ENCODE measurements at places on chromosomes 13 and 19.

DNA sequence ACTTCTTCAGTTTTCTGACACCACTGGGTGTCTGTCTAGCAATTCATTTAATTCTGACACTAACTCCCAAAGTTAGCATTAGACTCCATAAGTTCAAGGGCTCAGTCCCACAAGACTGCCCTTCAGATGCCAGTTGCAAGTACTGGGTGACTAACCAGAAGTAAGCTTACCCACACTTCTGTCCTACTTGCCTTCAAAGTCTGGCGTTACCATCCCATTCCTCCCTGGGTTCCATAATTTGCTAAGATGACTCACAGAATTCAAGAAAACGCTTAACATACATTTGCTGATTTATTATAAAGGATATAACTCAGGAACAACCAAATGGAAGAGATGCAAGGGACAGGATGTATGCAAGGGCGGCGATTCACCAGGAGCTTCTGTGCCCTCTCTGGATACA is 45.5 kb upstream of the NPAS1 start:
- no peak for DNase-seq

GRCh38 chr13:31000889-31001288 is 68.4 kb downstream of the TEX26 start:
- DNase-seq, result no peak

DNA sequence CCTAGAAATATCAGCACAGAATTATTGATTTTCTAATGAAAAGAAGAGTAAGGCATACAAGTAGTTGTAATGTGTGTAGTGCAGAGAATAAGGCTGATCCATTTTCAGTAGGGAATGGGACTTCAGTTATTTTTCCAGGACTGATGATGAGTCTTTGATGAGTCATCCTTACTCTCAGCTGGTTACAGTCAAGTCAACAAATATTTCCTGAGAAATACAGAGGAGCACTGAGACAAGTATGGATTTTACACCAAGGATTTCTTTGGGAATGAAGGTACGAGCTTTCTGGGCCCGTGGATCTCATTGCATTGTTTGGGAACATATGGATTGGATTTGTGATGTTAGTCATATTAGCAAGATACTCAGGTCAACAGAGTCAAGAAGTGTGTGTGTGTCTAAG is 502.7 kb downstream of the FGF9 start:
- no peak for DNase-seq

DNA sequence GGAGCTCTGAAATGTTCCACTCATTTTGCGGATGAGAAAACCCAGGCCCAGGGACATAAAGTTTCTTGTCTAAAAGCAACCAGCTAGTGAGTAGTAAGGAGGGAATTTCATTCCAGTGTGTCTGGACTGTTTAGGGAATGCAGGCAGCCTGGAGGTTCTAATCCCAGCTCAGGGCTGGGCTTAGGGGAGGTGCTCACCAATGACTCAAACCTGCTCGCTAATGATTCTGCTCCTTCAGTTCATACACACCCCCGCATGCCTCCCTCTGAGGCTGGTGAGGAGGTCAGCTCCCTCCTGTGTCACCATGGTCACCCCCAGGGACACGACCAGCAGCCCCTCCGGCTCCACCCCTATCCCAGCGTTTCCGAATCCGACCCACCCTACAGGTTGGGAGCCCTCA is 34.6 kb downstream of the CYP4F2 start:
- no peak for DNase-seq

DNA sequence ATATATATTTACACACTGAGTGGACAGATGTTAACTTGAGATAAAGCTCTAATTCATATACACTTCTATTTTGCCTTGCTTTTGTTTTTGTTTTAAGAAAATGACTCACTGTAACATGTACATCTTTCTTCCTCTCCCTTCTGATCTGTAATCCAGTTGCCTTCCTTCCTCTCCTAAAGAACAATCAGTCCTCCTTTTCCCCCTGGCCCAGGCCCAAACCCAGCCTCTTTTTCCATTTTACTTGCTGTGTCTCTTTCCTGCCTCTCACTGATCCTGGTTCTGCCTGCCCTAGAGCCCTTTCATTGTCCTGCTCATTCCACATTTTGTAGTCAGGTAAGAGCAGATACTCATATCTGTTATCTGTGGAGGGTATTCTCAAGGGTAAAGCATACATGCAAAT is 50.8 kb downstream of the ZAR1L start:
- no peak for DNase-seq

- no peak for DNase-seq
Observed at GRCh38 chr13:81682081-81682630, 1341.2 kb upstream of the SPRY2 start.

GRCh38 chr19:46635920-46636761 is at the start of gene GNG8:
TSS of gene GNG8 (minus strand) at chr19:46636202. CDS start at chr19:46634682, 1,520 bp downstream.
- DNase-seq, result no peak

- DNase-seq, result no peak
Observed at GRCh38 chr13:32175307-32175706, 139.9 kb downstream of the ZAR1L start.

- no peak for DNase-seq
Observed at GRCh38 chr13:73966331-73966730, 167.9 kb downstream of the KLF12 start.

DNA sequence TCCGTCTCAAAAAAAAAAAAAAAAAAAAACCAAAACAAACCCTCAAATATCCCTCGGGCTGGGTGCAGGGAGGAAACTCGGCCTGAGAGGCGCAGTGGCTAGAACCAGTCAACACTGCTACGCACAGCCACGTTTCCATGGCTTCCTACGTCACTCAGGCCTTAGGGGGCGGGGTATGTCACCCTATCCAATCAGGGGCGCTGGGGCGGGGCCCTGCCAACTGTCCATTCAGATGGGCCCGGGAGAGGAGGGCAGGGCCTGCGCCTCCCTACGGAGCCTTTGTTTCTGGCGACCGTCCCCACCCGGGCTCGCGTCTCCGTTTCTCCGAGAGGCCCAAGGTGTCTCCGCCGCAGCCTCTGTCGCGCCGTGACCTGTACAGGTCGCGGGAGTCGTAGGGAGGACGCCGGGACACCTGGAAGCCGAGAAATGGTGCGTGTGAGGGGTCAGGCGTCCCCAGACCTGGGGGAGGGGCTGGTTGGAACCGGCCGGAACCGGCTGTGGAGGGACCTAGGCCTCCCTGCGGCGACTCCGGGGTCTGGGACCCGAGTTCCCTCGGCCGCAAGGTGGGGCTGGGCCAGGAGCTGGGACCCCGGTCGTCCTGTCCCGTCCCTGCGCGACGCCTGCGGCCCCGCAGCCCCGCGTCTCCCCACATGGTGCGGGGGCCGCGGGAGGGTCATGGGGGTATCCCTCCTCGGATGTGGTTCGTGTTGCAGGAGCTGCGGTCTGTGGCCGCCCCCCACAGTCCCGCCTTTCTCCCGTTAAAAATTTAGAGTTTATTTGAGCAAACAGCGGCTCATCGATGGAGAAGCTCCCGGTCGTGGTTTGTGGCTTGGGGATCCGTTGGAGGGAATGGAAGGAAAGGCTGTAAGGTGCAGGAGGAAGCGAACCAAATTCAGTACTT is at the start of gene ZNF627:
ZNF627 (plus strand) TSS at position 282 of the 901 bp plus-strand sequence; CDS start at position 427, 145 bp downstream.
- peak; percentile 96 for DNase-seq

GRCh38 chr19:29294343-29294811 is 81.4 kb upstream of the UQCRFS1 start:
- DNase-seq, result no peak

GRCh38 chr13:85427416-85427815 is 371.8 kb downstream of the SLITRK6 start:
- DNase-seq, result no peak

GRCh38 chr19:33878030-33878544 is 81.4 kb downstream of the KCTD15 start:
- DNase-seq, result no peak

DNA sequence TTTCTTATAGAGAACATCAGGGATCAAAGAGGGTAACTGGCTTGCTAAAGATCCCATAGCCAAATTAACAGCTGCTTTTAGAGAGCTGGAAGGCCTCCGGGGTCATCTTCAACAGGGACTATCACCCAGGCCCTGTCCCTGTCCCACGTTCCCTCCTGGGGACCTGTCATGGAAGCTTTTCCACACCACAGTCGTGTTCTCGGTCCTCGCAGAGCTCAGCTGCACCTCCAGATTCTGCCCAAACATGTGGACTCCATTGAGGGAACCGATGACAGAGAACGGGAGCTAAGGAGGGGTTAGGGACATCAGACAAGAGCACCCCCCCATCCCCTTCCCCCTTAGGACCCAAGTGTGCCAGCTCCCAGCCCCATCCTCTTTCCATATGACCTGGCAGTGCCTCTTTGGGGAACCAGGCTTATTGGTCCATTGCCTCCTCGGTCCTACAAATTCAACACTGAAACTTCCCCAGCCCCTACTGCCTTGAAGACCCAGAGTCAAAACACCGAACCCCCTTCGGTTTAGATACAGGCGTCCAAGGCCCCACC is 568 bp downstream of the FUZ start:
- no peak for DNase-seq

DNA sequence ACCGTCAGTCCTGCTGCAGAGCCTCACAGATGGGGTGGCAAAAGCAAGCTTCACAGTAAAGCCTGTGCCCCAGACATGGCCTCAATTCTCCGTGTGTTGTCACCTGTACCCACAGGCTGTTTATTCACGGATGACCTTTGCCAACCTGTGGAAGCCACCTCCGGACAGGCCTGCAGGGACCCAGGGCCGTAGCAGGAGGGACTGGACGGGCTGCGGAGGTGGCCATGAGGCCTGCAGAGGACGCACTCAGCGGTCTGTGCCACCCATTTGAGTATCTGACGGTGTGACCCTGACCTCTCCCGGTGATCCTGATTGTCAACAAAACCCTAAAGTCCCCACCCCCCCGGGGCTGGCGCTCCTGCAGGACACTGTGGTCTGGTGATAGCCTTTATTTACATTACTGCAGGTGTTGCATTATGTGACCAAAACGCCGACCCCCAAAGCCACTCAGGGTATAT is 7.8 kb upstream of the KLF16 start:
- DNase-seq, result no peak

DNA sequence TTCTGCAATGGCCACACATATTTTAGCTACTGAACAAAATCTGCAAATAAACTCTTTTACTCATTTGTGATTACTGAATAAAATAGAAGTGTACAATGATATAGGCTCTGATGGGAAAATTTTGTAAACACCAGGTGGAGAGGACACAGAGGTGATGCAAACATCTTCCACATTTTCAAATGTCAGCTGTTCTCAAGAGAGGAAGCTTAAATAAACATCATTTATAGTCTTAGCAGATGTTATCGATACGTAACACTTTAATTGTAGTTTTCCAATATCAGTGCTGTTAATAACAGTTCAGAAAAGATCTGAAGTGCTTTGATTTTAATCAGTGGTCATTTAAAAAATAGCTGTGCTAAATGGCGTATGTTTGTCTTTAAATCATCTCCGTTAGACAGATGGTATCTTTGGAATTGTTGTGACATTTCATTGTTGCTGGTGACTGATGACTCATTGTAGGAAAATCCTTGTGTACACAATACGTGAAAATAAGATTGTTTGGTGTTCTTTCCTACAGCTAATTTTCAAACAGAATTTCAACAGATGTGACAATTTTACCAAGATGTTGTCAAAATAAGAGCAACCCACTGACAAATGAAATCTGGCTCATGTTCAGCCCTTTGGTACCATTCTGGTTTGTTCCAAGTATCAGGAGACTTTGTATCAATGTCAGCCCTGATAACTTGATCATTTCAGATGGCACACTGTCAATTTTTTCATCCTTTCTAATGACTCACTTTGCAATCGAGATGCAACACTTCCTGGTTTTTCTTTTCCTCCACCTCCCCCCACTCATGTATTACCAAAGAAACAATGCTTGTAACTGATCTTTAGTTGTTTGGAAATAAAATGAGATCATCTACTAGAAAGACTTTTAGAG is 516.0 kb downstream of the DCT start:
- DNase-seq, result no peak

- DNase-seq, result no peak
Observed at GRCh38 chr19:51750400-51751094, 1.1 kb downstream of the FPR1 start.

GRCh38 chr13:112619730-112620631 is 32.0 kb upstream of the TUBGCP3 start:
- DNase-seq, result no peak

DNA sequence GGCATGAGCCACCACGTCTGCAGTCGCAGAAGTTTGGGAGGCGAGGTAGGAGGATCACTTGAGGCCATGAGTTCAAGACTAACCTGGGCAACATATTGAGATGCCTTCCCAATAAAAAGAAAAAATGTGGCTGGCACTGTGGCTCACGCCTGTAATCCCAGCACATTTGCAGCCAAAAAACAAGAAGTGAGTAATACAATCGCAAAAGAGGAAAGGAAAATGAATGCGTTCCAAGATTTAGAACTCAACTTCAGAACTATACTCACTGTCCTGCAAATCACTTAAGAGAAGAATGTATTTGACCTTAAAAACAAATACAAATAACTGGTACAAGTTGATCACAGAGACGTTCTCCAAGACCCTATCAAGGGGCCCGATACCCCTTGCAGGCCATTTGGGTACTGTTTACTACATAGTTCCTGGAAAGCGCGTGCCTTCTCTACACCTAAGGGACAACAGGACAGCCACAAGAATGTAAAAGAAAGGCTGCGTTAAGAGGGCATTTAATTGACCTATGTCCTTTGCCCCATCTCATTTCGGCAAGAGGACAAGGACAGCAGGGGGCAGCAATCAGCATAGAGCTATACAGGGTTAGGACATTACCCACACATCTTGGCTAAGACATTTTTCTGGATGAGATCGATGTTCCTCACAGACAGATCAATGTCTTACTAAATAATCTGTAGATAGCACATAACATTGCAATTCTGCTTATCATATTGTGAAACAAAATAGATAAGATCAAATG is 41.3 kb downstream of the FLT3 start:
- no peak for DNase-seq

- no peak for DNase-seq
Observed at GRCh38 chr13:80504453-80504852, 163.5 kb upstream of the SPRY2 start.

- no peak for DNase-seq
Observed at GRCh38 chr19:14003251-14004055, 2.7 kb downstream of the RFX1 start.

DNA sequence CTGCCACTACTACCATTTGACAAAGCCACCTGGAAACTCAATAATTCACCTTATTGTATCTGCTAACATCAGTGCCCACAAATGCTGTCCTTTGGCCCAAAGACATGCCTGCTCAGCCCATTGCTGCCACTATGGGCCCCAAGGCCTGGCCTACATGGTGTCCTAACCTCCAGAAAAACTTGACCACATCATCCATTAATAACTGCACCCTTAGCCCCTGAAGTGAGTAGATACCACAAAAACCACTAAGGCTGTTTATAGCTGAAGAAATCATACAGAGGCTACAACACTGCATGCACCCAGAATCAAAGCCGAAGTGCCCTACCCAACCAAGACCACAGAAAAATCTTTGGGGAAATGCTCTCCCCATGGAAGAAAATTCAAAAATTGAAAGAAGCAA is 932.8 kb upstream of the SLITRK6 start:
- DNase-seq, result no peak

Measured in posterior cingulate gyrus (tissue), 11 donors.